ENCODE measurements at places on chromosomes 16 and 17. TPM values are rescaled to one million over a fixed set of nuclear protein-coding genes. Genes with fewer than 3 reads are reported as not detected.

GRCh38 chr16:81641395-81642106 is 137.5 kb upstream of the PLCG2 start:
- H3K27me3 ChIP-seq, result no peaks in the 10 kb centered on the region
- no peak overlapping the region for H3K27ac ChIP-seq

Gene SGCA
- total RNA-seq, result 57.5 TPM

DNA sequence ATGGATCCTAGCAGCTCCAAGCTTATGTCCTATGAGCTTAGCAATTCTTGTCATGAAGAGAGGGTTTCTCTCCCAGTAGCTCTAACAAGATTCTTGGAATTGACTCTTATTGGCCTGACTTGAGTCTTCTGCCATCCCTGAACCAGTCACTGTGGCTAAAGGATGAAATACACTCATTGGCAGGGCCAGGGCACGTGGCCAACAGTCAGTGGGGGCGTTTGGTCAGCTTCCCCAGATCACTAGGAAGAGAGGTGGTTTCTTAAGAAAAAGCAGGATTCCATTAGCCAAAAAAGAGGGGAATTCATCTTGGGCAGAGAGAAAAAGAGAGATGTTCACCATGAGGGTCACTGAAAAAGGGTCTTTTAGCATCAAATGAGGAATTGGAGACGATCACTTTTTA is 363.2 kb downstream of the SNX29 start:
- H3K4me1 ChIP-seq, result no peaks in the 10 kb centered on the region
- no peaks in the 10 kb centered on the region for H3K36me3 ChIP-seq
- H3K4me3 ChIP-seq, result no peak overlapping the region

GRCh38 chr16:85291302-85292148 is 179.3 kb upstream of the CIBAR2 start:
- peaks cover 13% of the 10 kb centered on the region for H3K4me1 ChIP-seq
- H3K4me3 ChIP-seq, result no peak overlapping the region
- H3K27ac ChIP-seq, result peak overlapping the region; percentile 60
- H3K27me3 ChIP-seq, result no peaks in the 10 kb centered on the region

Gene TUBB3
- total RNA-seq, result 16.1 TPM

- no peak overlapping the region for H3K4me3 ChIP-seq
- H3K4me1 ChIP-seq, result no peaks in the 10 kb centered on the region
- no peaks in the 10 kb centered on the region for H3K36me3 ChIP-seq
- no peak for DNase-seq
Observed at GRCh38 chr17:78529871-78530670, 47.1 kb downstream of the DNAH17 start.

DNA sequence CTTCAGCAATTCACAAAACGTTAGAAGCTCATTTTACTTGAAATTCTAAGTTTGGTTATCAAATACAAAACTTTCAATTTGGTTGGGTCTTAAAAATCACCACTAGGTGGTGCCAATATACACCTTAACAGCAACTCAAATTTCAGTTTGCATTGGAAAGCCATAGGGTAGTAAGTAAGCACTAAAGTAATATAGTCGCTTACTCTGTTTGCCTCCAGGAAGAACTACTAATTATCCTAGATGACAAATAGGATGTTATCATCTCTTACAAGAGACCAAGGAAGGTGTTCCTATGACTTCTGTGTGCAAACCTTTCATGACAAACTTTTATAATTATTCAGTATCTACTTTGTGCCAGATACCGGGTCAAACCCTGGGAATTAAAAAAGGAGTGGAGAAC is 93.3 kb downstream of the MYO1D start:
- DNase-seq, result peak; percentile 67
- H3K4me3 ChIP-seq, result no peak overlapping the region
- no peaks in the 10 kb centered on the region for H3K27me3 ChIP-seq
- no peaks in the 10 kb centered on the region for H3K36me3 ChIP-seq
- H3K27ac ChIP-seq, result no peak overlapping the region
